ENCODE measurements at places on chromosomes 2 and 18. TPM values are rescaled to one million over a fixed set of nuclear protein-coding genes. Genes with fewer than 3 reads are reported as not detected.

ACKR3 gene
- 13.9 TPM for polyA plus RNA-seq

GRHL1 gene
- 7.9 TPM for polyA plus RNA-seq

C2orf66 gene
- 0.41 TPM for polyA plus RNA-seq

SETBP1 gene
- polyA plus RNA-seq = 3.3 TPM

MAP3K19 gene
- 0.11 TPM for polyA plus RNA-seq

NTSR2 gene
- polyA plus RNA-seq = 0.07 TPM

CNRIP1 gene
- 10.3 TPM for polyA plus RNA-seq

REG1A gene
- 2.4 TPM for polyA plus RNA-seq

CPS1 gene
- polyA plus RNA-seq = 1.1 TPM

AMER3 gene
- polyA plus RNA-seq = 0.02 TPM

ZNF516 gene
- polyA plus RNA-seq = 8.9 TPM

ZNF521 gene
- polyA plus RNA-seq = 3.7 TPM

STARD6 gene
- polyA plus RNA-seq = 0.21 TPM

IL1RL2 gene
- 1.1 TPM for polyA plus RNA-seq

GRCh38 chr2:208101716-208102631 is 22.4 kb downstream of the CRYGD start:
- H3K27me3 ChIP-seq = no peaks in the 10 kb centered on the region
- H3K4me1 ChIP-seq = no peaks in the 10 kb centered on the region
- H3K4me3 ChIP-seq = no peak overlapping the region
- no peak for DNase-seq

- no peaks in the 10 kb centered on the region for H3K36me3 ChIP-seq
- no peaks in the 10 kb centered on the region for H3K27me3 ChIP-seq
- H3K27ac ChIP-seq = no peak overlapping the region
- H3K4me1 ChIP-seq = no peaks in the 10 kb centered on the region
These were observed 103.0 kb upstream of the SOX11 start for GRCh38 chr2:5589183-5589582.

- H3K27ac ChIP-seq = no peak overlapping the region
- no peaks in the 10 kb centered on the region for H3K27me3 ChIP-seq
- no peaks in the 10 kb centered on the region for H3K36me3 ChIP-seq
- H3K4me3 ChIP-seq = no peak overlapping the region
These were observed 691 bp downstream of the KYNU start for GRCh38 chr2:142878031-142878678.

DNA sequence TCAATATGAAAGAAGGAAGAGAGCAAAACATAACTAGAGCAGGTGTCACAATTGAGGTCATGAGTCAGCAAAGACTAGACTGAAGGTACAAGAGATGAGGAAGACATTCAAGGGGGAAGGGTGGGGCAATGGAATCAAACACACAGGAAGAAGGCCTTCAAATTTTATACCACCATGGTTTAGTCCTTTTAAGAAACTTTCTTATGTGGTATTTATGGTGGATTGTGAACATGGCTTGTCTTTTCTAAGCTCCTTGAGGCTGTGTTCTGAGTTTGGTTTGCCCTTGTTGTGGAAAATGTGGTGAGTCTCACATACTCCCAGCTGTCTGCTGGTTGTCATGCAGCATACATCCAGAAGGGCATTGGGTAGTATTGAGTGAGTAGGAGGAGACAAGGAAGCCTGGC is 62.1 kb downstream of the NABP1 start:
- DNase-seq = peak; percentile 90
- H3K4me3 ChIP-seq = no peak overlapping the region
- H3K27ac ChIP-seq = no peak overlapping the region
- H3K36me3 ChIP-seq = no peaks in the 10 kb centered on the region
- peaks cover 10% of the 10 kb centered on the region for H3K4me1 ChIP-seq
- peaks cover 33% of the 10 kb centered on the region for H3K27me3 ChIP-seq

DNA sequence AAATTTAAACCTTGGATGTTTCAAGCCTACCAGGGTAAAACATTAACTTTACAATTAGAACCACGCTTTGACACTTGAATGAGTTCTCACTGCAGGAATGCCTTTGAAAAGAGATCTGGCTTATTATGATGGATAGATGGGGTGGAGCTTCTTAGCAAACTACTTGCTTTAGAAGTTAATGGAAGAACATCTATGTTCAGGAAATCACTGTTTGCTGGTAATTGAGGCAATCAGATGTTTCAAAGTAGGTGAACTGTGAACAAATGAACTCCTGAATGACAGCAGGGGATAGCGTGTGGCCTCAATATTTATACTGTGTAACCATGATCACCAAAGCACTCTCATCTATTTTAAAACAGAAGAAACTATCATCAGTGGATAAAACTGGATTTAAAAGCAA is 383.6 kb downstream of the PIK3C3 start:
- H3K27me3 ChIP-seq = no peaks in the 10 kb centered on the region
- H3K4me3 ChIP-seq = no peak overlapping the region
- H3K36me3 ChIP-seq = no peaks in the 10 kb centered on the region
- no peaks in the 10 kb centered on the region for H3K4me1 ChIP-seq
- no peak for DNase-seq
- no peak overlapping the region for H3K27ac ChIP-seq

- no peaks in the 10 kb centered on the region for H3K36me3 ChIP-seq
- no peaks in the 10 kb centered on the region for H3K27me3 ChIP-seq
- no peak for DNase-seq
These were observed 105.4 kb upstream of the FAM110C start for GRCh38 chr2:151553-152334.

DNA sequence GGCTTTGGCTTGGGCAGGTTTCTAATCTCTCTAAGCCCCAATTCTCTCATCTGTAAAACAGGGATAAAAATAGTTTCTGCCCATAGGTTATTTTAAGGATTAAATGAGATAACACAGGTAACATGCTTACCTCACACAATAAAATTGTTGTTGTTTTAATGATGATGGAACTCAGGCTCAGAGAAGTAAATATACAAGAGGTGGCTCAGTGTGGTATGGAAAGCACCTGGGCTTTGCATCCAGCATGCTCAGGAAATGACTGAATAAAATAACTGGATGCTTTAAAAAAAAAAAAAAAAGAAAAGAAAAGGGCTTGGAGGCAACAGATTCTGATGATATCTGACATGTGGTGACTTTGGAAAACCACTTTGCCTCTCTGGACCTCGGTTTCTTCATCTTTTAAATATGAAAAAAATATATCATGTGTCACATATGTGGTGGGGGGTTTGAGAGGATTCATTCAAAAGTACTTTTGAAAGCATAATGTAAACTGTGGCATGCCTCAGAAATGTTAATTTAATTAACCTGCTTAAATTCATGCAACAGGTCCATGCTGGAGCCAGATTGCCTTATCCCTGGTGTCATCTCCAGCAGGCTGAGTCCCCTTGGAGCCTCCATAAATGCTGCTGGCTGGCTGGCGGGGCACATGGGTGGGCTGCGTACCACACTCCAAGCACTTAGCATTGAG is 112.8 kb upstream of the CDC42EP3 start:
- H3K27ac ChIP-seq = no peak overlapping the region
- no peak for DNase-seq
- H3K4me1 ChIP-seq = no peaks in the 10 kb centered on the region
- no peaks in the 10 kb centered on the region for H3K27me3 ChIP-seq
- no peak overlapping the region for H3K4me3 ChIP-seq
- H3K36me3 ChIP-seq = no peaks in the 10 kb centered on the region

DNA sequence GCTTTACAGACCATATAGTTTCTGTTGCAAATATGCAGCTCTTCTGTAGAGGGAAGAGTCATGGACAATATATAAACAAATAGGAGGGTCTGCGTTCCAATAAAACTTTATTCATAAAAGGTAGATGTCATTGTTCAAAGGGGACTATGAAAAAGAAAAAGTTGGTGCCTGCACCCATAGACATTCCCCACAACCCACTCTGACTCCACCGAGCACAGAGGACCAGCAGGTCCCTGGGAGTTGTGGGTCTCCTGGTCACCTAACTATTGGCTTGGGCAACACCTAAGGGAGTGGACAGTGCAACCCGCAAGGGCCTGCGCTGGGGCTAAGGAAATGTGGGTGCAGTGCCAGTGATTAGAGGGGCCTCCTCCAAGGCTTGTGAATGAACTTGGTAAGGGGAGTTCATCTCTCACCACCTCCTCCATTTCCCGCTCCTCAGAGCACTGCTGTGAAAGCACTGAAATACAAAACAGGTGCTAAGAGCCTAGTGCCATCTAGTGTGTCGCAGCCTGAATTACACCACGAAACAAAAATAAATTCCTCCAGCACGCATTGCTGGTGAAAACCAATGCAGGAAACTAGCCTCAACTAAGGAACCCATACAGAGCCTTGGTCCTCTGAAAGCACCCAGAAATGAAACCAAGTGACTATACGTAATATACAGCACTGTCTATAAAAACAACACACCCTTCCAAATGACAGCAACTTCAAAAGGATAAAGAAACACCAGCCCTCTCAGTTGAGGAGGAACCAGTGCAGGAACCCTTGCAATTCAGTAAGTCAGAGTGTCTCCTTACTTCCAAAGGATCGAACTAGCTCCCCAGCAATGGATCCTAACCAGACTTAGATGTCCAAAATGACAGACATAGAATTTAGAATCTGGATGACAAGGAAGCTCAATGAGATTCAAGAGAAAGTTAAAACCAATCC is 166.6 kb downstream of the RNF144A start:
- H3K27me3 ChIP-seq = no peaks in the 10 kb centered on the region
- no peaks in the 10 kb centered on the region for H3K36me3 ChIP-seq

GRCh38 chr18:77052983-77053309 is 79.6 kb downstream of the MBP start:
- no peaks in the 10 kb centered on the region for H3K36me3 ChIP-seq
- peaks cover 42% of the 10 kb centered on the region for H3K27me3 ChIP-seq
- DNase-seq = no peak
- H3K4me1 ChIP-seq = peaks cover 53% of the 10 kb centered on the region
- H3K4me3 ChIP-seq = no peak overlapping the region

DNA sequence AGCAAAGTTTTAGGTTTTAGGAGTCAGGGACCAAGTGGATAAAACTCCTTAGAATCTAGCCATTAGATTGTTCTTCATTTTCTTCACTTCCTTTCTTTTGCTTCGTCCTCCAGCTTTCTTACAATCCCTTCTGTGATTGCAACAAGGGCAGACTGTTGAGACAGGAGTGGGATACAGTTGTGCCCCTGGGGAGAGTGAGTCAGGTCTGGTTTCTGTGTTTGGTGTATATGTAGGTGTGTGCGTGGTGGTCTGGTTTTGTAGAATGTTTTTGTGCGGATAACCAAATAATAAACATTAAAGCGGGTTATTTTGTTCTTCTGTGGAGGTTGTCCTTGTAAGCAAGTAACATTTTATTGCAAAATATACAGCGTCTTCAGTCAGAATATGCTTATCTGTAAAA is 7.3 kb downstream of the INSIG2 start:
- H3K27me3 ChIP-seq = no peaks in the 10 kb centered on the region
- peaks cover 17% of the 10 kb centered on the region for H3K4me1 ChIP-seq
- no peak for DNase-seq

DNA sequence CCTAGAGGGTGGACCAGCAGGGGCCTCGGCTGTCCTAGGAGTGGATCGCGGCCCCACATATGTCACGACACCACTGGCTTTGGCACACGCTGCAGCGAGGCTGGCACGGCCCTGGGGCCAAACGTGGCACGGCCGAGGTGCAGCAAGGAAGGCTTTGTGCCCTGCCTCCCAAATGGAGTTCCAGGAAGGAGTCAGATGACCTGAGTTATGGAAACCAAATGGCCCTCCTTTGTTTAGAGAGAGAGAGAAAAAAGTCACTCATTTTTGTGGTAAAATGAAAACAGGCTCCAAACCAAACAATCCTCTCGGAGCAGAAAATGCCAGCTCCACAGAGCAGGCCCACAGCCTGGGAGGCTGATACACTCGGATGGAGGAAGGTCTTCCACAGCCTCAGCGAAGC is 105.6 kb downstream of the ANTXR1 start:
- H3K36me3 ChIP-seq = no peaks in the 10 kb centered on the region
- H3K27me3 ChIP-seq = no peaks in the 10 kb centered on the region
- H3K4me1 ChIP-seq = no peaks in the 10 kb centered on the region
- no peak for DNase-seq
- H3K4me3 ChIP-seq = no peak overlapping the region
- no peak overlapping the region for H3K27ac ChIP-seq

DNA sequence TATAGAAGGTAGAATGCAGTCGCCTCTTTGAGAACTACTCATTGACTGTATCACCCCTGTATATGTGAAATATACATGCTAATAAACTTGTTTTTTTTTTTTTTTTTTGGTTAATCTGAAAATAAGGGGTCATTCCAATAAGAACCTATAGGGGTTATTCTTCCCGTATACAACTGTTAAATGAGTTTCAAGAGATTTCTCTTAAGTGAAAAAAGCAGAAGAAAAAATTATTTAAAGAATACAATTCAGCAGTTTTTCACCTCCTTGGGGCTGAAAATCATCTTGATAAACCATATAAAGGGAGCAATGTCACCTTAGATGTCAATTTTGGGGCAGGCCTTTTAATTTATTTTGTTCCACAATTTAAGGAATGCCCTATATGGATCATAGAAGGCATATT is 66.5 kb downstream of the SEPTIN10 start:
- no peak overlapping the region for H3K27ac ChIP-seq
- H3K4me3 ChIP-seq = no peak overlapping the region

DNA sequence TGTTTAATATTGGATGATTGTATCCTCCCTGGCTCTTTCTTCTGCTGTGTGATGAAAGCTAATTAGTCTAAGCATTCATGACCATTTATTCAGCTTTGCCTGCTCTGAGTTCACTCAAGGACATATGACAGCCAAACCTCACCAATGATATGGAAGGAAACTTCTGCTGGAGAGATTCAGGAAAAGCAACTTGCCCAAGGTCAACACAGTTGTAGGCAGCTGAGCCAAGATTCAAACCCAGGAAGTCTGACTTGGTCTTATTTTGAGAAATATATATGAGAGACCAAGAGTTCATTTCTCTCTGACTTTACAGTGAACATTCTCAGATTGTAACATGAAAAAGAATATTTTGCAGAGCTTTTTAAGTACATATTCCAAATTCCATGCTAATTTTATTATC is 1588.5 kb upstream of the PIK3C3 start:
- H3K27ac ChIP-seq = no peak overlapping the region
- no peaks in the 10 kb centered on the region for H3K4me1 ChIP-seq

GRCh38 chr2:235859651-235860050 is 308.5 kb downstream of the GBX2 start:
- H3K4me1 ChIP-seq = no peaks in the 10 kb centered on the region
- no peak overlapping the region for H3K4me3 ChIP-seq
- no peak overlapping the region for H3K27ac ChIP-seq
- H3K27me3 ChIP-seq = peaks cover 11% of the 10 kb centered on the region
- no peaks in the 10 kb centered on the region for H3K36me3 ChIP-seq
- DNase-seq = no peak
